ENCODE measurements at places on chromosomes 4 and X.
A peak's percentile ranks its signal among the peaks of the same experiment; 100 is the strongest.

GRCh38 chrX:139930916-139931645 lies 1.8 kb downstream of the ATP11C start:
- DNase-seq = peak; percentile 12

DNA sequence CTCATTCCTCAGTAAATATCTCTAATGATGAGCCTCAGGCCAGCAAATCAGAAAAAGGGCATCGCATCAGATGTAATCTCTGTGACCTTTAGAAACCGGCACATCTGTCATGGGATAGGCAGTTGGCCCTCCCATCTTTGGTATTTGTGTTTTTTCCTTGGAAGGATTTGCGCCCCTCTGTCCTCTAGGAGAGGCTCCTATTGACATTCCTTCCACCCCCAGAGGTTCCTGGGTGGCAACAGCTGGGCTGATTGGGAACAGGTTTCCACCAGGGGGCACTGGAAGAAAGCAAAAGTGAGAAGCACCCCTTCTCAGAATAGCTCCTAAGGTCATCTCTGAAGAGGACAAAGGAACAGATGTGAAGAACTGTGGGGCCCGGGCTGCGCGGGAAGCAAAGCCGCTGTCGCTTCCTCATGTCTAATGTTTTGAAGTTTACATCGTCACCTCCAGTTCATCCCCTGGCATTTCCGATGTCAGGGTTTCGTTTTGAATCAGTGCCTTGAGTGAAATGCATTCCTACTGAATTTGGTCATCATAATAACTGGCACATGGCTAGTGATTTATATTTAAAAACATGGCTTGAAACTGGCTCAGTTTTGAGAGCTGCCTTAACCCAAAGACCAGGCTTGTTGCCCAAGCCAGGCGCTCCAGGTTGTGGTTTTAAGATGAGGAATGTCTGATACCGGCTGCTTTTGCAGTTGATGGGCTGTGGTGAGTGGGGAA lies 6.2 kb downstream of the TXK start:
- DNase-seq = peak; percentile 66

DNA sequence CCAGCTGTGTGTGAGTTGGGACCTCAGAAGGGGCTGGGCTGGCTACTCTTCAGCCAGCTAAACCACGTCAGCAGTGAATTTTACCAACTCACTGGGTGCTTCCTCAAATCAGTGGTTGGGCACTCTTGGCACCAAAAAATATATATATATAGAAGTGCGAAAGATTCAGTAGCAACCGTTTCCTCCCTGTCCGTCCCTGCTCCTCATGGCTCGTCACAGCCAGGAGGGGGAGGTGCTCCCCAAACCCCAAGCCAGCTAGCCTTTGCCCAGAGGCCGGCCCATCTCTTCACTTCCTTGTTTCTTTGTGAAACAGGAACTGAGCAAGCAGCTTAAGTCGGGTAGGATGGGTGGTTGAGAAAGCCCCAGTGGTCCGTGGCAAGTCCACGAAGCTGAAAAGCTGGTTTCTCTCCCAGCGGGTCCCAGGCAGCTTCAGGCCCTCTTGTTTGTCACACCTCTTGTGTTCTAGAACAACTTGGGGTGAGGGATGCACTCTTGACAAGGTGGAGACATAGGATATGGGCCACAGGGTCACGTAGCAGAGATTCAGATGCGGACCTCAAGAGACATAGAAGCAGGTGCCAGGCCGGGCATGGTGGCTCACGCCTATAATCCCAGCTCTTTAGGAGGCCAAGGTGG lies 6.8 kb upstream of the SASH3 start:
- peak; percentile 5 for DNase-seq

- no peak for DNase-seq
Measured at GRCh38 chr4:118775405-118775804, 60.5 kb downstream of the SEC24D start.

- DNase-seq = no peak
Measured at GRCh38 chrX:24987731-24988130, 28.0 kb downstream of the ARX start.

DNA sequence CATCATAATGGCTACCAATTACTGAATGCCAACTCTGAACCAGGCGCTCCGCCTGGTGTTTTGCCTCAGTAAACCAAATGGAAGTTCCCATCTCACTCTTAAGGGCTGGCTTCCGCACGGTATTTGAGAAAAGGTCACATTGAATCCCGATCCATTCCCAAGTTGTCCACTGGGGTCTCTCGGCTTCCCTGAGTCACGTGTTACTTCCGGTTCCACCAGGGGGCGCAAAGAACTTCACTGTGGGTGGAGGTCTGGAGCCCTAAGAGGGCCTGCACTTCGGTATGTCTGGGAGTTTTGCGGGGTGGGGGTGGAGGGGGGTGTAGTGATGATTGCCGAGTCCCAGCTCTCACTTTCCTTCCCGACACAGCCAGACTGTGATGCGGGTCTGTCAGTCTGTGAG lies 13.4 kb upstream of the NHS start:
- peak; percentile 10 for DNase-seq

DNA sequence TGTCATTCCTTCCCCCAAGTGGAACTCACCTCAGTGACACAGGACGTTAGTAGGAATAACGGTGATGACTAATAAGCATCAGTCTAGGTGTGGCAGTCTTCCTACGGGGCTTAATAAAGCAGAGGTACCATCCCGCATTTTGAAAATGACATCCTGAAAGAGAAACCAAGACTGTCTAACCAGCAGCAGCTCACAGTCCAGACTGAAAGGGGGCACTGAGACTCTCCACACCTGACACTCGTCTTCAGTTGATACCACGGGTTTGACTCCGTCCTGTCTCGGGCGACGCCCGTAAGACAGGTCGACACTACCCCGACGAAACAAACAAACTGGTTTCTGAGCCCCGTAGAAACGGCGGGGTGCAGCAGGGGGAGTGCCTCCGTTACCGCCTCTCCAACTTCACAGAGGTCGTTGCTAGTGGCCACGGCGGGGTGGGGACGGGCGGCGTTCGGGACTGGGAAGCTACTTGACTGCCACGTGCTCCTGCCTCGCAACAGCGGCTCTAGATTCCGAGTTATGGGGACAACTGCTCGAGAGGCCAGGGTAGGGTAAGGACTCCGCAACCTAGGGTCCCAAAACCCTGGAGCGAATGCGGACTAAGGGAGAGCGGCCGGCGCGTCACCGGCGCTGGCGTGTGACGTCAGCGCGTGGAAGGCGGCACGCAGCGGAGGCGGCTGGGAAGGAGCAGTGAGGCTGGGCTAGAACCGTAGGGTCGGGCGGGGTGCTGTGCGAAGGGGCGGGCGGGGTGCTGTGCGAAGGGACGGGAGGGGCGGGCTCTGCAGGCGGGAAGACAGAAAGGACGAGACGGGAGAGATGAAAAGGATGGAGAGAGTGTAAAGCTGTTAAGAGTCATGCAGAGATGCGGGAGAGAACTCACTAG lies at the start of gene NEK1:
Gene NEK1, minus strand, starts transcription at position 593 of the 880 bp plus-strand sequence. CDS start 9,953 bp downstream, outside the sequence.
- DNase-seq = peak; percentile 96

DNA sequence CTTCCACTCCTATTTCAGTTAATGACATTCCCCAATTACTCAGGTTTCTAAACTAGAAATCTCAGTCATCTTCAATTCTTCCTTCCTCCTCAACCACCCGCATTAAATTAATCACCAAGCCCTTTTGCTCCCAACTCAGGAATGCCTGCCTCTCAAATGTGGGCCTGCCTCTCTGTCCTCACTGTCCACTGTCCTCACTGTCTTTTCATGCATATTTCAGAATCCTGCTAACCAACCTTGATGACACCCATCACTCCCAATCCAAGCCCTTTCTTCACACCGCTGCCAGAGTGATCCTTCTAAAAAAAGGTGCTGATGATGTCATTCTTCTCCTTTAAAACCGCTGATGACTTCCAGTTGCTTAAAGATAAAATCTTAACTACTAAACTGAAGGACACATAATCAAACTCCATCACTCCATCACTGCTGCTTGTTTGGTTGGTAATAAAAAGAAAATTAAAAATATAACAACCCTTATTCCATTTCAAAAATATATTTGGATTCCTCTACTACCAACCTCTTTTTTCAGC lies 5.1 kb upstream of the APBB2 start:
- DNase-seq = no peak

- no peak for DNase-seq
Measured at GRCh38 chr4:152052451-152053057, 291.7 kb upstream of the GATB start.

GRCh38 chrX:24148121-24148520 lies 1.4 kb upstream of the ZFX start:
- DNase-seq = no peak

GRCh38 chrX:46130247-46130646 lies 415.0 kb downstream of the ZNF674 start:
- DNase-seq = peak; percentile 2

GRCh38 chrX:40579900-40580536 lies 752 bp upstream of the ATP6AP2 start:
- no peak for DNase-seq

DNA sequence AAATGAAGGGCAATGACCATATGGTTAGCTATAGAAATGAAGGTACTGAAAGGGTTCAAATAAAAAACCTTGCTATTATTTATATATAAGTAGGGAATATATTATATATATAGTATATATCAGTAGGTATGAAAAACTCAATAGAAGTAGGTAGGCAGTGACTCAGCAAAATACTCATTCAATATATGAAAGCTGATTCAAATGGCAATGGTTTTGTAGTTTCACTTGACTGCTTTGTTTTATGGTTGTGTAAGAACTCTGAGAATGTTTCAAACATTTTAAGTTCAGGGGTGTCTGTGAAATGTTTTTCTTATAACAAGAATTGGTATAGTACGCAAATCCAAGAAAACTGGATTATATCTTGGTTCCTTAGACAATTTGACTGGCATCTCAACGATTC lies 4.1 kb downstream of the ZNF280C start:
- DNase-seq = no peak

GRCh38 chrX:48831136-48831908 lies 4.1 kb downstream of the PCSK1N start:
- DNase-seq = no peak

GRCh38 chrX:103386332-103386731 lies 10.0 kb downstream of the BEX3 start:
- no peak for DNase-seq

GRCh38 chr4:2805712-2806389 lies 13.0 kb downstream of the SH3BP2 start:
- DNase-seq = no peak

DNA sequence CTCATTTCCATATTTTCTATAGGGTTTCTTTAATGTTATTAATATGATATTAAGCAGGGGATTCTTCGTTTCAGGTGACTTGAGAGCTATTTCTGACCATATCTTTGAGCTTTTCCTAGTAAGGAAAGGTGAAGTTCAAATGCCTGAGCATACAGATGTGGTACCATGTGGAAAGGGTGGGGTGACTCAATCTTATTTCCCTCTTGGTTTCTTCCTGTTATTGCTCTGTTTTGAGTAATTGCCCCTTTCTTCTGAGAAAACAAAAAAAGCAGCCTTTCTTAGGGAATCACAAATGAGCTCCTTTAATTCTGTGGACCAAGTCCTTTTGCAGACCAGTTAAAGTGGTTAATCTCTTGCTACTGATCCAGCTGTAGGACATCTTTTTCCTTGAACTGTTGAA lies 41.0 kb upstream of the AGA start:
- DNase-seq = no peak

- peak; percentile 57 for DNase-seq
Measured at GRCh38 chr4:115145393-115146160, 32.2 kb upstream of the NDST4 start.

DNA sequence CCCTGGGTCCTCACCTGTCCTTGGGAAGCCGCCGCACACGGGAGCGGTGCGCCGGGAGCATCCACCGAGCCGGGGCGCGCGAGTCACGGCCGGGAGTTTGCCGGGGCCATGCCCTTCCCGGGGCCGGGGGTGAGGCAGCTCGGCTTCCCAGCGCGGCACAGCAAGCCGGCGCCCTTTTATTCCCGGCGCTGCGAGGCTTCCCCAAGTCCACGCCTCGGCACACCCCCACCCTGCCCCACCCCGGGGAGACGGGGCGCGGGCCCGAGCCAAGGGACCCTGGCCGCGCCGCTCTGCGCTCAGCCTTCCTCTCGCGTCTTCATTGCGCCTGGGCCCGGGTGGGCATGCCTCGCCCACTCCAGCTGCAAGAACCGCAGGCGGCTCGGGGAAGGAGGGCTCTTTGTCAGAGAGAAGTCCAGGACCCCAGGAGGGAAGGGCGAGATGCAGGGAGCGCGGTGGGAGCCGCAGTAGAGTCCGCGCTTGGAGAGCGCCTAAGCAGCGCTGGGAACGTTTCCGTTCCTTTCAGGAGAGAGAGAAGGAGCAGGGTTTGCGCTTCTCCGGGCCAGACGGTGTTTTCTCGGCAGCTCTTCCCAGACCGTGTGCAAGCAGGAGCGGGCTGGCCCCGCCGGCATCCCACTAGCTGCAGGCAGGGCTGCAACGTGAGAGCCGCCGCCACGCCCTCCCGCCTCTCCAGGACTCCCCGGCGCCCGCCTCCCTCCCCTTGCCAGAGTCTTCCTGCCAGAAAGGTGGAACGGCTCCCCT lies at the start of gene MXRA5:
Gene MXRA5, minus strand, starts transcription at position 152 of the 759 bp plus-strand sequence. CDS start 2,819 bp downstream, outside the sequence.
- peak; percentile 66 for DNase-seq

- no peak for DNase-seq
Measured at GRCh38 chr4:42142591-42142990, 9.9 kb downstream of the BEND4 start.

DNA sequence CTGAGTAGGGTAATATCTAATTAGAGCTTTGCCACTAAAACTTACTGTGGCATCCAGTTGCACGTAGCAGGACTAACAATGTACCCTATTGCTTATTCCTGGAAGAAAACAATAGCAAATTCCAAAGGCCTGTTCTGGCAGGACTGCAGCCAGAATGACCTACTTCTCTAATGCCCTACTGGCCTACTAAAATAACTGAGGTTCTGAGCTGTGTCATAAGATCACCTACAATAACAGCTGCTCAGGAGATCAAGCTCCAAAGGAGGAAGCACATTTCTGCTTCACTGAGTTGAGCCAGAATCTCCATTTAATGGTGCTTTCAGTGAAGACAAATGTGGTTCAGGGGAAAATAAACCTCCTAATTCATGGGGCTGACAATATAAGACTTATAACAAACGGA lies 42.2 kb upstream of the CXCL8 start:
- DNase-seq = no peak

DNA sequence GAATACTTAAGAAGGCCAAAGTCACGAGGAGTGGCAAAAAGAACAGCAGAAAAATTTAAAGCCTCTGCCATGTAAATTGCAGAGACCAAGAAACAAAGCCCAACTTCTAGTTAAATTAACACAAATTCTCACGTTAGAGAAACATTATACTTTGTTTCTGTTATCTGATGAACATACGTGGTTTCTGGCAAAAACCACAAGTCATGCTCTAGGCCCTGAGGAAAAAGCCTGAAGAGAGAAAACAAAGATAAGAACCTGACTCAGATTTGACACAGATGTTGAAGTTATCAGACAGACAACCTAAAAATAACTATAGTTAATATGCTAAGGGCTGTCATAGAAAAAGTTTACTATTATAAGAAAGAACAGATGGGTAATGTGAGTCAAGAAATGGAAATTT lies 149.1 kb upstream of the PCDH10 start:
- DNase-seq = no peak
